Stimulated activated CD8-positive, alpha-beta memory T cell treated with anti-CD3 and anti-CD28 coated beads, Interleukin-2, amount 100 ng/mL, for 48 hours (primary cell): ENCODE measurements at places on chromosomes 2 and 18.

GRCh38 chr2:231691251-231691772 is 17.0 kb upstream of the PTMA start:
- DNase-seq = no peak

GRCh38 chr2:118050386-118050785 is 36.5 kb upstream of the CCDC93 start:
- no peak for DNase-seq

DNA sequence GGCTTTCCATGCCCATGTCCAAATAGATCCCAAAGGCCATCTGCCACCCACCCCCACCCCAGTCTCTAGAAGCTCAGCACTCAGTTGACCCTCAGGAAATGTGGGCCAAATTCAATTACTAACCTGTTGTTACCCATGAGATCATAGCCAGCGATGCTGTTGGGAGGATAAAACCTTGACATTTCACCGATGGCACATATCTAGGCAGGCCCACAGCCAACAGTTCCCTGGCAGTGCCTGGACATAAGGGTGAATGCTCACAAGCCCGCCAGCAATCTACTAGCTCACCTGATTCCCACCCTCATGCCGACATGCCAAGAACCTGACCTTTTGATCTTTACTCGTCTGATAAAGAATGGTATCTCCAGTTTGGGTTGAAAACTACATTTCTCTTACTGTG is 11.8 kb upstream of the ACOXL start:
- DNase-seq = no peak

- DNase-seq = no peak
Observed at GRCh38 chr2:173997269-173997668, 32.1 kb upstream of the SP3 start.

GRCh38 chr2:148966438-148966758 is 72.1 kb upstream of the LYPD6B start:
- no peak for DNase-seq

- no peak for DNase-seq
Observed at GRCh38 chr2:135882415-135882814, 6.2 kb upstream of the MCM6 start.

DNA sequence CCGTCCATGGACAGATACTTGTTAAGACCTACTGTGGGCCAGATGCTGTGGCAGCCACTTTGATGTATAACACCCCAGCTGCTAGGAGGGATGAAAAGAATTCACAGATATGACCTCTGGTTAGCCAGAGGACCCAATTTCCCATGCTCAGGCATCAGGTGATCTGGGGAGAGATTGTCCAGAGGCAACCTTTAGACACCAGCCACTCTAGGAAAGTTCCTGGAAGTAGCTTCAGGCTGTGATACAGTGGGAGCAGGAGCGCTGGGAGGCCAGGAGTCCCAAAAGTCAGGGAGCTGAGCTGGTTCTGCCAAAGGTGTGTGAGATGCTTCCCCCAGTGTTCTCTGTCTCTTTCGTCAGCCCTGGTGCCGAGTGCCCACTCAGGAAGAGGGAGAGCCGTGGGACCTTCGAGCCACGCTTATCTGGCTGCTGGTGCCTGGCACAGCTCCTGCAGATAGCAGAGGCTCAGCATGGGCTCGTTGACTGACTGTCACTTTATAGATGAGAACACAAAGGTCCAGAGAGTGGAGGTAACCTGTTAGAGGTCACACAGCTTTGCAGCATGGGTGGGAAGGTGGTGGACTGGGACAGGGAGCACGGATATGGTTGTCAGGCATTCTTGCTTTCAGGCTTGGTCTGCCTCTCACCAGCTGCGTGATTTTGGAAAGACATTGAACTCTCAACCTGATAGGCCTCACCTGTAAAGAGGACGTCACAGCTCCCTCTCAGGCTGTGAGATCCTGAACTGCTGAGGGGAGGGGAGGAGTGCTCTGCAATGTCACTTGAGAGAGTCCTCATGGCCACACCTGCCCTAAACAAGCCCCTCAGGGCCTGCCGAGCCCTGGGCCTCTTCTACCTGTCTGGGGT is 7.8 kb upstream of the RALB start:
- DNase-seq = no peak

- no peak for DNase-seq
Observed at GRCh38 chr2:54572262-54572635, 116.1 kb downstream of the SPTBN1 start.

DNA sequence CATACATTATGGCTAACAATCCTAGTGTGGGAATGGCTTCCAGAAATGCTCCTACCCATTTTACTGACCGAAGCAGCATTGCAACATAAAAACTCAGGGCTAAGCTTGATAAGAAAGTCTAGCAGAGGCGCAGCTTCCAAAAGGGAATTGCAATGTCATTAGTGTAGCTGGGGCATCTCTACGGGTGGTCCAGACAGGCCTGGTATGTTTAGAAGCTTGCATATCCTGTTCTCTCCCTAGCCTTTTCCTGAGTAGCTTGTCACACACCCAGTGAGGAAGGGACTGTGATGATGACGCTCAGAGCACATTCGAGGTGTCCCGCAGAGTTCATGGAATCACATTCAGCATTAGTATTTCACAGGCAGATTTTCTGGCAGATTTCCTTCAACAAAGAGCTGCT is 38.0 kb upstream of the COL5A2 start:
- no peak for DNase-seq

GRCh38 chr2:109364217-109364616 is 235.2 kb downstream of the SH3RF3 start:
- DNase-seq = no peak
